DMS 273 treated with DMSO at 0.1 percent for 48 hours (cell line): ENCODE measurements at places on chromosomes 12 and 14.
A peak's percentile ranks its signal among the peaks of the same experiment; 100 is the strongest.

- no peak for DNase-seq
Observed at GRCh38 chr12:131959641-131960589, 10.2 kb downstream of the EP400 start.

GRCh38 chr12:54383041-54383609 lies 1.4 kb downstream of the ZNF385A start:
- DNase-seq = no peak

GRCh38 chr14:51513933-51514332 lies 137.8 kb upstream of the FRMD6 start:
- no peak for DNase-seq

GRCh38 chr12:113347-113746 lies 46.8 kb downstream of the IQSEC3 start:
- DNase-seq = no peak

- no peak for DNase-seq
Observed at GRCh38 chr14:51855234-51855633, 5.2 kb upstream of the GNG2 start.

- DNase-seq = no peak
Observed at GRCh38 chr14:75884198-75884611, 97.6 kb downstream of the TGFB3 start.

GRCh38 chr12:21585485-21585884 lies 19.2 kb downstream of the GYS2 start:
- DNase-seq = no peak

GRCh38 chr12:116604951-116605641 lies 45.9 kb downstream of the MAP1LC3B2 start:
- no peak for DNase-seq

DNA sequence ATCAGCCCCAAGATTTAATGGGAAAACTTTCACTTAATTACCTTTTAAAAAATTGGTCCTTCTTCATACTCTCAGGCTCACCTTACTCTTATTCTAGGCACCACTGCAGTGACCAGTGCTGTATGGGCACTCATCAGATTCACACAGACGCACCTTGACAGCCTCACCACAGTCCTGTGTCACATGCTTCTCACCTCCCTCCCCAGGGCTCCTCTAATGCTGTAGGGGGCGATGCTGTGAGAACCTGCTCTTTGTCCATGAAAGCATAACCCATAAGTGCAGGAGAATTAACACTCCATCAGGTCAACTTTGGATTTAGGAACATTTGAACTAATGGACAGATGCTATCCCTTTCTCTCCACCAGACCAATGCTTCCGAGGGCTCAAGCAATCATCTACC lies 13.9 kb upstream of the PPP4R3A start:
- DNase-seq = no peak

DNA sequence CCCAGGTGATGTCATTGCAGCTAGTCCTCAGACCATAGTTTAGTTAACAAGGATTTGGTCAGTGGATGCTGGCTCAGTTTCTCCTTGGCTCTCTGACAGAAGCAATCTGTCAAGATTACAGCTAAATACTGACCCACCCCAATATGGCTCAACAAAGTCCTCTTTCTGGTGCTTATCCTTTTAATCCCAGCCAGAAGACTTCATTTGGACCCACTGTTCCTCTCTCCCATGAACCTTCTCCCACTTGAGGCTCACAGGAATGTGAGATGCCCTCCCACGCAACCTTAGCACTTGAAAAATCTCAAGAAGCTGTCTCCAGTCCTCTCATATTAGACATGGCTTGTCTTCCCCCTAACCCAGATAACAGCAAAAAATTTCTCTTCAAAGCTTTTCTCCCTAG lies 47.7 kb downstream of the C12orf50 start:
- DNase-seq = no peak

DNA sequence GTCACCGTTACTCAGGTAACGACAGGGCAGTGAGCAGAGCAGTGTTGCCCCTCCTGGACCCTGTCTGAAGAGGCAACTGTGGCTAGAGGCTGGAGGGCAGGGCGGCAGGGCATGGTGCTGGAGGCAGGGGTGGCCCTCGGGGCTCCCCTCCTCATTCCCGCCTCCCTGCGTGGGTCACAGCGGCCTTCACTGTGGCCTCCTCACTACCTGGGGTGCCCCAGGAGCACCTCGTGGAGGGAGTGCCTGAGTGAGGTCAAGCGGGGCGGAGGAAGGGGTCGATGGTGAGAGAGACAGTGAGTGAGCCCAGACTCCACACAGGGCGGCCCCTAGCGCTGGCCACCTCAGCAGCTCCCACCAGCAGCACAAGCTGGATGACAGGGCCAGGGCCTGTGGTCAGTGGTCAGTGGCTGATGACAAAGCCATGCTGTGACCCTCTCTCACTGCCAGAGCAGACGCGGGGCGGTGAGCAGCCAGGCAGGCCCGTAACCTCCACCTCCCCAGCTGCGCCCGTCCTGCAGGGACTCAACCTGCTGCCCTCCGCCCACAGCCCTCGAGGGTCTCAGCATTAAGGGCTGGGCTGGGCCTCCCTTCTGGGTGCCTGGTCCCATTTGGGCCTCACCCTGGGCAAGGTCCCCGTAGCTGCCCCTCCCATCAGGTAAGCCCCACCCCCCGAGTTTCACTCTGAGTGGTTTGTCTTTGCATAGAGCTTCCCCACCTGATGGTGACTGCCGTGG lies 17.8 kb downstream of the GPR132 start:
- no peak for DNase-seq

GRCh38 chr14:20494935-20495766 lies 10.2 kb upstream of the RNASE10 start:
- no peak for DNase-seq

DNA sequence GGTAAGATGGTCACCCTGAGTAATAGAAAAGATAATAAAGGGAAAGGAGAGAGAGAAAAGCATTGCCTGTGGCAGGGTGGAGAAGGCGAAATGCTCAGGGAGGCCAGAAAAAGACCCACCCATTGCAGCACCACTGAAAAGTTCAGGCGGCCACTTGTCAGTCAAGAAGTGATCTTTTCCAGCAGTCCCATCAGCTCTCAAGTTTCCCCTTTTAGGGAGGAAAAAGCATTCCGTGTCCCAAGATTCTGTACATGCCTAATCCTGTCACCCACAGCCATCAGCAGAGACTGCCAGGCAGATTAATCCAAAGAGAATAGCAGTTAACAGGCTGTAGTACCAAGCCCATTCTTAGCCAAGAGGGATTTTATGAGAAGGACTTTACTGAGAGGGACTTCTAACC lies 11.9 kb downstream of the SLC38A1 start:
- no peak for DNase-seq

DNA sequence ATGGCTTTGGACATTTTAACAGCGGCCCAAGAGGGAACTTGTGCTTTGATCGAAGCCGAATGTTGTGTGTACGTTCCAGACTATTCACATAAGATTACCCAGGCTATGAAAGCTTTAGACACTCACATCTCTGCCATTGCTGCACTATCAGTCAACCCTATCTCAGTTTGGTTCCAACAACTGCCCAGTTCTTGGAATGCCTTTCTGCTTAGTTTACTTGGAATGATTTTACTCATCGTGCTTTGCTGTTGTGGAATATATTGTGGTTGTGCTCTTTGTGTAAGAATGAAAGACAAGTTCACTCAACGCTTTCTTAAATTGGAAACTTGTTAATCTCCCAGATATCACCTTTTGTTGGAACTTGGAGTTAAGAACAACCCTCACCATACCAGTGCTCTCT lies 498.2 kb downstream of the GLT1D1 start:
- DNase-seq = no peak

DNA sequence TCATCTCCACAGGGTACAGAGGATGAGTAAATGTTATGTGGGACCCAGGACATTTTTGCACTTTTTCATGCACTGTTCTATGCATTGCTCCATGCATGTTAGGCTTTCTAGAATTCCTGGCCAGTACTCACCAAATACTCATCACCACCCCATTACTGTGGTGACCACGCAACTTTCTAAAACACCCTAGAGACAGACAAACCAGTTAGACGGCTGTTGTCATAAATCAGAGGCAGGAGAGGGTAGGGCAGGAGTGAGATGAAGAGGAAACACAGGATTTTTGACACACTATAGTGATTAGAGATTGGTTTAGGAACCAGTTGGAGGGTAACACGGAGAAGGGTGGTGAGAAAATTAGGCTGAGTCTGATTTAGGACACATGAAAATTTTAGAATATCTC lies 59.3 kb downstream of the IFNG start:
- no peak for DNase-seq

- no peak for DNase-seq
Observed at GRCh38 chr12:123828120-123828519, 66.0 kb downstream of the DNAH10 start.

- peak; percentile 18 for DNase-seq
Observed at GRCh38 chr14:32366256-32366879, 37.3 kb downstream of the AKAP6 start.

GRCh38 chr14:101215266-101215665 lies 311.7 kb upstream of the RTL1 start:
- no peak for DNase-seq

DNA sequence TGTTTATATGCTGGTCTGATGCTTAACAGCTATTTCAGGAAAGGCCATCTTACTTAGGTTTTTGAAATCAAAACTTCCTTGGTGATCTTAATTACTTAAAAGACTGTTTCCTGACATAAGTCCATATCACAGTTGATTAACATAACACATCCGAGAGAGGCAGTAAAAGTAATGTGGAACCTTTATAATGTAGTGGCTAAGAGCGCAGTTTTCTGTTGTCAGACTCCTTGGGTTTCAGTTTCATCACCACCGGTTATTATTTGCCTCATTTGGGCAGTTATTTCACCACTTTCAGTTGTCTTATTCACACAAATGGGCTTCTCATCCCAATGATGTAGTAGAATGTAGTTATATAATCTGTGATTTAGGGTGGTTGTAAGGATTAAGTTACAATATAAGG lies 30.9 kb downstream of the TBC1D15 start:
- DNase-seq = no peak

GRCh38 chr12:7989827-7990491 lies 42.6 kb upstream of the FOXJ2 start:
- DNase-seq = no peak
